ENCODE measurements at places on chromosomes 1 and 21.
A peak's percentile ranks its signal among the peaks of the same experiment; 100 is the strongest.

DNA sequence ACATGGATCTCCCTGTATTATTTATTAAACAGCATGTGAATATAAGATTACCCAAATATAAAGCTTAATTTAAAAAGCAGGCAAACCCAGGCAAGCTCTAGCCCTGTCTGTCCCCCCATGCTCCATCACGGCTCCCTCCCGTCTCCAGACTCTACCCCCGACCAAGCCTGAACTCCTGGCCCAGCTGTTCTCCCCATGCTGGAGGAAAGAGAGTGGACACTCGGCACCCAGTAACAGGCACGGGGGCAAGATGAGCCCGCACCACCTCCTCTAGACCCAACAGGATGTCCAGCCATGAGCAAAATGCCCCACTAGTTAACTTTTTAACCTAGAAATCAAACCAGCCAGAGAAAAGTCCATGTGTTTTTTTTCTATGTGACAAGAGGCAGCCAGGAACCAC is 19.3 kb downstream of the SLC19A1 start:
- no peak overlapping the region for H3K27ac ChIP-seq
- no peak overlapping the region for H3K4me3 ChIP-seq
- no peaks in the 10 kb centered on the region for H3K27me3 ChIP-seq

GRCh38 chr1:224498574-224499170 is 64.1 kb upstream of the WDR26 start:
- DNase-seq: no peak
- peaks cover 22% of the 10 kb centered on the region for H3K4me1 ChIP-seq
- no peak overlapping the region for H3K27ac ChIP-seq
- no peaks in the 10 kb centered on the region for H3K27me3 ChIP-seq
- no peaks in the 10 kb centered on the region for H3K36me3 ChIP-seq

DNA sequence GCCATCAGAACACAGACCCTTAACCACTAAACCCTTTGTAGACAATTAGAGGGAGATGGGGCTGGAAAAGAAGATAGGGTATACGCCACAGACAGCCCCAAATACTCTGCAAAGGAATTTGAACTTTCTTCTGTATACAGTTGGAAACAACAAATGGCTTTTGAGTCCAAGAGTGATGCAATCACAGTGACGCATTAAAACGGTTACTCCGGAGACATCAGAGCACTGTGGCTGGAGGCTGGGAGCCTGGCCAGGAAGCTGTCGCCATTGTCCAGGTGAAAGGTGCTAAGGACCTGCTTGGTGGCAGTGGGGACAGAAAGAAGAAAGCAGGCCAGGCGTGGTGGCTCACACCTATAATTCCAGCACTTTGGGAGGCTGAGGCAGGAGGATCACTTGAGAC is 4.2 kb downstream of the FLAD1 start:
- DNase-seq: no peak
- peaks cover 16% of the 10 kb centered on the region for H3K4me1 ChIP-seq
- no peak overlapping the region for H3K27ac ChIP-seq
- no peaks in the 10 kb centered on the region for H3K27me3 ChIP-seq
- peaks cover 13% of the 10 kb centered on the region for H3K36me3 ChIP-seq

DNA sequence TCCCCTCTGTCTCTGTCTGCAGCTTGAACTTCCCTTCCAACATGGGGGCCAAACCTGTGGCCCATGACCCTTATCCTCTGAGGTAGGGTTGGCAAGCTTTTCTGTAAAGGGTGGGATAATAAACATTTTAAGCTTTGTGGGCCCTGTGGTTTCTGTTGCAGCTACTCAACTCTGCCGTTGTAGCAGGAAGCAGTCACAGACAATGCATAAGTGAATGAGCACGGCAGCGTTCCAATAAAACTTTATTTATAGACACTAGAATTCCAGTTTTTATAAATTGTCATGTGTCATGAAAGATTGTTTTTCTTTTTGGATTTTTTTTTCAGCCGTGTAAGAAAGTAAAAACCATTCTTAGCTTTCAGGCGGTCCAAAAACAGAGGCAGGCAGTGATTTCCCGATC is 18.2 kb upstream of the CDK18 start:
- H3K27me3 ChIP-seq: peaks cover 18% of the 10 kb centered on the region
- no peak for DNase-seq
- no peak overlapping the region for H3K27ac ChIP-seq
- no peaks in the 10 kb centered on the region for H3K36me3 ChIP-seq
- no peak overlapping the region for H3K4me3 ChIP-seq

DNA sequence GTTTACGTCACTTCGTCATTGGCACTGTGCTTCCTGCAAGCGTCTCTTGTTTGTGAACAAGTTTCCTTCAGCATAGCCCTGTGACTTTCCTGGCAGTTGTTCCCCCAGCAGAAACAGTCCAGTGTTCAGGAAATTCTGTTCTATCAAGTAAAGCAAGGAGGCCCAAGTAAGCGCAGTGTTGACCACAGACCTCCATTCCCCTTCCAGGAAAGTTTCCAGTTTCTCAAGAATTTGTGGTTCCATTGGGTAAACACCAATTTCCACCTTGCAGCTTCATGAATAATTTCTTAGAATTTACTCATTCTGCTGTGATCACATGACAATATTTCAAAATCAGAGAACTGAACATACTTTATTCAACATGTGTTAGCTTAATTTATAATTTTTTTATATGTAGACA is 88.5 kb upstream of the ETV3 start:
- H3K27ac ChIP-seq: no peak overlapping the region
- H3K36me3 ChIP-seq: no peaks in the 10 kb centered on the region
- DNase-seq: no peak
- no peak overlapping the region for H3K4me3 ChIP-seq
- H3K27me3 ChIP-seq: peaks cover 22% of the 10 kb centered on the region

DNA sequence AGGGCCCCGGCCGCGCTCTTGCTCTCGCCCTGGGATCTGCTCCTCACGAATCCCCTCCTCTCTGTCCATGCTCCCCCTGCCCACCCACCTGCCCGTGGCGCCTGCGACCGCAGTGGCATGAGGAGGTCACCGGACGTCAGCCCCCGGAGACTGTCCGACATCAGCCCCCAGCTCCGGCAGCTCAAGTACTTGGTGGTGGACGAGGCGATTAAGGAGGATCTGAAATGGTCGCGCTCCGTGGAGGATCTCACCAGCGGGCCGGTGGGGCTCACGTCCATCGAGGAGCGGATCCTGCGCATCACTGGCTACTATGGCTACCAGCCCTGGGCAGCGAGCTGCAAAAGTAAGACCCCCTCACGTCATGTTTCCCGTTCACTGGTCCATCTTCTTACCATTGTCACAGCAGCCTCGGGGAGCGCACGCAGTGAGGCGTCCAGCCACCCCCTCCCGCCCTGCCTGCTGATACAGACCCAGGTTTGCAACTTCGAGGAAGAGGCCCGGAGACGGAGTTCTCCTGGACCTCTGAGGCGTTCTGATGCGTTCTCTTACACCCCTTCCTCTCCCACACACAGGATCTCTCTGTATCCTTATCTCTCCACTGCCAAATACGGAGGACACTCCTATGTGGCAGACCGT is 1.1 kb downstream of the SLC35F3 start:
- DNase-seq: no peak
- H3K36me3 ChIP-seq: peaks cover 3% of the 10 kb centered on the region
- H3K4me3 ChIP-seq: no peak overlapping the region
- H3K27ac ChIP-seq: no peak overlapping the region
- no peaks in the 10 kb centered on the region for H3K4me1 ChIP-seq
- H3K27me3 ChIP-seq: peaks cover 17% of the 10 kb centered on the region

GRCh38 chr1:63261736-63262458 is 60.5 kb upstream of the FOXD3 start:
- H3K4me1 ChIP-seq: no peaks in the 10 kb centered on the region
- no peak overlapping the region for H3K4me3 ChIP-seq
- H3K36me3 ChIP-seq: no peaks in the 10 kb centered on the region
- H3K27me3 ChIP-seq: peaks cover 13% of the 10 kb centered on the region

GRCh38 chr1:2987773-2988172 is 33.5 kb upstream of the ACTRT2 start:
- no peak for DNase-seq
- no peak overlapping the region for H3K27ac ChIP-seq
- no peaks in the 10 kb centered on the region for H3K4me1 ChIP-seq
- no peak overlapping the region for H3K4me3 ChIP-seq

DNA sequence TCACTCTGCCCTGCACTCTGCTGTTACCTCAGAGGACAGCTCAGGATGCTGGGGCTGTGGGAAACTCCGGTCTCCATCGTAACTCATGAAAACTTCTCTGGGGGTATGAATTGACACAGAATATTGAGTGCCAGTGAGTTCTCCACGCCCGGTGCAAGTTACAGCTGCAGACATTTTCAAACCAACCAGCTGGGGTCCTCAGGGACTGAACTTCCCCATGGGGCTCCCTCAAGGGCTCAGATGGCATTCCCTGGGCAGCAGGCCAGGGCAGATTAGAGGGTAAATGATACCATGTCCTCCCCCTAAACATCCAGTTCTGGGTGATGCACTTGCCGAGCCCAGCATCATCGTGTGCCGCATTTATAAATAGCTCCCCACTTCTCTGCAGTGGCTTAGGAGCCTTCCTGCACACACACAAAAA is 27.8 kb upstream of the CCSAP start:
- no peak overlapping the region for H3K4me3 ChIP-seq
- peaks cover 15% of the 10 kb centered on the region for H3K27me3 ChIP-seq

- no peak for DNase-seq
- H3K4me3 ChIP-seq: peak overlapping the region; percentile 68
- H3K36me3 ChIP-seq: peaks cover 2% of the 10 kb centered on the region
- H3K27me3 ChIP-seq: peaks cover 34% of the 10 kb centered on the region
- no peak overlapping the region for H3K27ac ChIP-seq
These were observed 587 bp downstream of the NKAIN1 start for GRCh38 chr1:31238986-31239613.

DNA sequence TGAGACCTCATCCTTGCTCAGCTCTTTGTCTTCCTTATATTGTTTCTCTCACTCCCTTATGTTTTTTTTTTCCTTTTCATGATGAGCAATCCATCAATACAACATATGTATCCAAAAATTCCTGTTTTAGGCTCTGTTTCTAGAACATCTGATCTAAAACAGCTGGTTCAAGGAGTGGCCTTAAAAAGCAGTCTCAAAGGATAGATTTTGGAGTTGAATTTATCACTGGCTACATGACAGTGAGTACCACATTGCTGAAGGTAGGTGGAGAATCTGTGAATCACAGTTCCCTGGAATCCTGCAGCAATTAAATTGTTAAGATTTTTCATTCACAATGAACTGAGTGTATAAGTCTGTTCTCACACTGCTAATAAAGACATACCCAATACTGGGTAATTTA is 155.8 kb upstream of the ADAMTS5 start:
- DNase-seq: no peak
- no peaks in the 10 kb centered on the region for H3K27me3 ChIP-seq
- no peaks in the 10 kb centered on the region for H3K4me1 ChIP-seq
- H3K27ac ChIP-seq: no peak overlapping the region
- H3K4me3 ChIP-seq: no peak overlapping the region

GRCh38 chr1:230752407-230752806 is 5.2 kb downstream of the CAPN9 start:
- H3K4me1 ChIP-seq: peaks cover 19% of the 10 kb centered on the region
- no peak overlapping the region for H3K27ac ChIP-seq
- no peak for DNase-seq
- H3K36me3 ChIP-seq: no peaks in the 10 kb centered on the region
- no peak overlapping the region for H3K4me3 ChIP-seq
- H3K27me3 ChIP-seq: peaks cover 14% of the 10 kb centered on the region

DNA sequence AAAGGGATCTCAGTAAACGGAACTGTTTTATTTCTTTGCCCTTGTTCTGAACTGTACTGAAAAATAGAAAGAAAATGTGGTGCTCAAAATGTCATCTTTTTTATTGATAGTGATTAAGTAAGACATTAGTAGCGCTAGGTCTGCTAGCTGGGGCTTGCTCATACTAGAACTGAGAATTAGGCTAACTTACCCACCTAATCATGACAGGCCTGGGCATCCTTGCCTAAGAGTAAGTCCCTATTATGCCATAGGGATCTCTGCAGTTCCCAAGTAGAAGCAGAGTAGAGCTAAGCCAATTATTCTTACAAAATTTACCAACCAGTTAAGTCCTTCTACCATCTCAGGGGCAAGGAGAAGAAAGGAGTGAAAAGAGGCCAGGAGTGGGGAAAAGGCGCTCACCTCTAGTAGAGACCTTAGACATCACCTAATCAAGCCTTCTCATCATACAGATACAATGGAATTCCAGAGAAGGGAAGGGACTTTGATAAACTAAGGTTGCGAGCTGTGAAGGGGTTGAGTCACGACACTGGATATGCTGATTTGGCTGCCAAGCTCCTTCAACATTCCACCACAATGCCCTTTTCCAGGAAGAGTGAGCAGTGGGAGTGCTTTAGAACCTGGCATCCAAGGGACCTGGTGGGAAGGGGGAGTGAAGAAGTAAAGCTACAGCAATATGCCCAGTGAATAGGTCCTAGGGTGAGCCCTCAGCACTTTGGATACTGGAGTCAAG is 27.7 kb upstream of the RPTN start:
- H3K4me1 ChIP-seq: peaks cover 5% of the 10 kb centered on the region
- no peaks in the 10 kb centered on the region for H3K36me3 ChIP-seq
- no peak for DNase-seq
- no peak overlapping the region for H3K27ac ChIP-seq

DNA sequence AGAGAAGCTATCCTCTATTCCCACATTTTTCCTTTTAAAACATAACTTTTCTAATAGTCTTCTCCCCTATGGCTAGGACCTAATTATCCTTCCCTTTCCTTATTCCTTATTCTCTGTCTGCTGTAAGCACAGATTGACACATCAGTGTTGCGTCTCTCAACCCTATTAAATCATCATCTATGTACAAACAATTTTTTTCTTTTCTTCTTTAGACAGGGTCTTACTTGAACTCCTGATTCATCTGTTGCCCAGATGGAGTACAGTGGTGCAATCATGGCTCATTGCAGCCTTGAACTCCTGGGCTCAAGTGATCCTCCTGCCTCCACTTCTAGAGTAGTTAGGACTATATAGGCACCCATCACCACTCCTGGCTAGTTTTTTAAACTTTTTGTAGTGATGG is 8.3 kb downstream of the KLHDC9 start:
- no peak overlapping the region for H3K27ac ChIP-seq
- H3K4me1 ChIP-seq: peaks cover 11% of the 10 kb centered on the region
- DNase-seq: no peak
- peaks cover 9% of the 10 kb centered on the region for H3K36me3 ChIP-seq
- no peaks in the 10 kb centered on the region for H3K27me3 ChIP-seq

GRCh38 chr1:114054148-114054547 is 74.9 kb downstream of the OLFML3 start:
- DNase-seq: no peak
- peaks cover 4% of the 10 kb centered on the region for H3K36me3 ChIP-seq
- no peak overlapping the region for H3K4me3 ChIP-seq
- H3K4me1 ChIP-seq: no peaks in the 10 kb centered on the region
- H3K27ac ChIP-seq: no peak overlapping the region

- no peak overlapping the region for H3K4me3 ChIP-seq
- DNase-seq: no peak
- no peaks in the 10 kb centered on the region for H3K36me3 ChIP-seq
- H3K4me1 ChIP-seq: no peaks in the 10 kb centered on the region
- no peak overlapping the region for H3K27ac ChIP-seq
These were observed 61.1 kb upstream of the PTBP2 start for GRCh38 chr1:96660503-96660902.

Data from memory B cell (primary cell).